ENCODE measurements at places on chromosomes 2 and 18.

DNA sequence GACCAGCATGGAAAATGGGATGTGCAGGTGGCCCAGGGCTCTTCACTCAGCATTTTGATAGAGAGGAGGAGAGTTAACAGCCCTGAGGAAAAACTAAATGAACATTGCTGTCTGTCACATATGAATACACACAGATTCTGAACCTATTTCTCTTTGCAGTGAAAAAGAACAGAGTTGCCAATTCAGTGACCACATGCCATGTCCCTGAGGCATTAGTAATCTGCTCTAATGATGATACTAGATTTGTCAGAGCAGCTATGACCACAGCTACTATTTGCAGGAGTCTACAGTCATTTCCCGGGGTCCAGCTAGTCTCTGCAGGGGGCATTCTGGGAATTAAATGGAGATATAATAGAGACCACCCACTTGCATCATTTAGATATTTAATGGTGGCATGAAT is 267.6 kb downstream of the TMX3 start:
- DNase-seq = peak; percentile 69

GRCh38 chr18:3590096-3590630 is 140.2 kb downstream of the TGIF1 start:
- DNase-seq = no peak

DNA sequence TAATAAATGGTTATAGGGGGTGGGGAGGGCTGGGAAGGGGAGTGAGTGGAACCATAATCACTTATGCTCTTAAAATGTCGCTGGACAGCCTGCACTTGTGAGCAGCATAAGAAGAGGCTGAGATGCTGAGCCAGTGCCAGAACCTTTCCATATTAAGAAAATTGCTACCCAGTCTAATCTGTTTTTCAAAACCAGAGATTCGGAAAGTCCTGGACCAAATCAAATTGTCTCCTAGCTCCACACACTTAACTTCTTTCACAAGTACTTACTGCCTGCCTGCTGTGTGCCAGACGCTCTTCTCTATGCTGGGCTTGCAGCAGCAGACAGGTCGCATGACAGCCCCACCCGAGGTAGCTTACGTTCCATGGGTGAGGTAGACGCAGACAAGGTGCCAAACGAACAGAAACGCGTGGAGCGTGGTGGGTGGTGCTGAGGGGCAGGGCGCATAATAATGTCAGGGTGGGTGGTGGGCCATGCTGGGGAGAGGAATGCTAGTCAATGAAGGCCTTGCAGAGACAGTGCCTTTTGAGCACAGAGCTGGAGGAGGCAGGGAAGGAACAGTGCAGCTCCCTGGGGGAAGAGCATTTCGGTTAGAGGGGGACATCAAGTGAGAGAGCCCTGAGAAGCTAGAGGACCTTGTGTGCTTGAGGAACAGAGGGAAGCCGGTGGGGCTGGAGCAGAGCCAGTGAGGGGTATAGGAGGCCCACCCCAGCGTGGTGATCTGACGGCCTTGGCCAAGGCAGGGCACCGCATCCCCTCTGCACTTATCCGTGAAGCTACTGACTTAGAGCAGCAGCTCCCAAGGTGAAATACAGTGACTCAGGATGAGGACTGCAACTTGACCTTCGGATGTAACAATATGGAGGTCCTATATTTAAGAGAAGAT is 123.5 kb upstream of the DAPL1 start:
- no peak for DNase-seq

GRCh38 chr2:226791056-226791486 is 8.5 kb downstream of the IRS1 start:
- peak; percentile 72 for DNase-seq

DNA sequence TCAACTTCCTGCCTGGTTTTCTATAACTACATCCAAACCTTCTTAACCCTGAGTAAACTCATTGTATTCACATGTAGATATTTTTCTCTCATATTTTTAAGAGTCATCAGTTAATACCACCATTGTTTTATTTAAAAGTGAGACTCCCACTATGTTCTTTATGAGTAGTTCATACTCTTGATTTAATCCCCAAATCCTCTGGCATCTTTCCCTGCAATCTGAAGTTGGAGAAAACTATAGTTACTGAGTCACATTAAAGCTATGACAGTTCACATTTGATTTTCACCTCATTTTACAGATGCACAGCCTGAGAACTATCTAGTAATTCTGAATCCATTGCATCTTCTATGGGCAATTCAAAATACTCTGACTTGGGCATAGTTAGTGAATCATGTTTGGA is 1358.7 kb upstream of the NRXN1 start:
- peak; percentile 11 for DNase-seq

- peak; percentile 7 for DNase-seq
Observed at GRCh38 chr2:88003074-88003755, 13.1 kb downstream of the RNU2-63P start.

- DNase-seq = no peak
Observed at GRCh38 chr2:23029111-23029510, 355.9 kb upstream of the KLHL29 start.

Data from astrocyte (in vitro differentiated cells and primary cell).